ENCODE measurements at places on chromosomes 4 and X. TPM values are rescaled to one million over a fixed set of nuclear protein-coding genes. Genes with fewer than 3 reads are reported as not detected.

GPAT3 gene
- 17.2 TPM for total RNA-seq

DNA sequence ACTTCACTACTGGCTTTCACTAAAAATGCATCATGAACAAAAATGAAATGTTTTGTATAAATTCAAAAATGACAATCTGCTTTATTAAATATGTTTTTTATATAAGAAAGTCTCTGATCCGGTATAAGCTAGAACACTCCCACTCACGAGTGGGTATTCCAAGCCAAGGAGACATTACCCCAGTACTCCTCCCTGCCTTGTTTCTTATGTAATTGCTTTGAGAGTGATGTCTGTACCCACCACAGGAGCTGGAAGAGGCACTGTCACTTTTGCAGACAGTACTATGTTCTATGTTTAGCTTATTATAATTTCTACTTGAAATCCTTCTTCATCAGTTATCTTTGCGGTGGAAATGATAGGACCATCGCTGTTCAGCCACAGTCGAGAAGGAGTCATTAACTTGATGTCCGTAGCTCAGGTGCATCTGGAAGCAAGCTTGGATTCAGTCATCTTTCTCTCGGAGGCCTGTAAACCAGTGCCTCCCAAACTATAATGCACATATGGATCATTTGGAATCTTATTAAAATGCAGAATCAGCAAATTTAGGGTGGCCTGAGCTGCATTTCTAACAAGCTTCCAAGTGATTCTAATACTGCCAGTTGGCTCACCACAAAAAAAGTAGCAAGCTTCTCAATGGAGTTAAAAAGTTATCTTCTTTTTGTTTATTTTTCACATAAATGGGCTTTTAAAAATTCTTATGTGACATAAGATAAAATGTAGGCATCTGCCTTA lies 396.4 kb downstream of the GRIA2 start:
- no peak for DNase-seq

DNA sequence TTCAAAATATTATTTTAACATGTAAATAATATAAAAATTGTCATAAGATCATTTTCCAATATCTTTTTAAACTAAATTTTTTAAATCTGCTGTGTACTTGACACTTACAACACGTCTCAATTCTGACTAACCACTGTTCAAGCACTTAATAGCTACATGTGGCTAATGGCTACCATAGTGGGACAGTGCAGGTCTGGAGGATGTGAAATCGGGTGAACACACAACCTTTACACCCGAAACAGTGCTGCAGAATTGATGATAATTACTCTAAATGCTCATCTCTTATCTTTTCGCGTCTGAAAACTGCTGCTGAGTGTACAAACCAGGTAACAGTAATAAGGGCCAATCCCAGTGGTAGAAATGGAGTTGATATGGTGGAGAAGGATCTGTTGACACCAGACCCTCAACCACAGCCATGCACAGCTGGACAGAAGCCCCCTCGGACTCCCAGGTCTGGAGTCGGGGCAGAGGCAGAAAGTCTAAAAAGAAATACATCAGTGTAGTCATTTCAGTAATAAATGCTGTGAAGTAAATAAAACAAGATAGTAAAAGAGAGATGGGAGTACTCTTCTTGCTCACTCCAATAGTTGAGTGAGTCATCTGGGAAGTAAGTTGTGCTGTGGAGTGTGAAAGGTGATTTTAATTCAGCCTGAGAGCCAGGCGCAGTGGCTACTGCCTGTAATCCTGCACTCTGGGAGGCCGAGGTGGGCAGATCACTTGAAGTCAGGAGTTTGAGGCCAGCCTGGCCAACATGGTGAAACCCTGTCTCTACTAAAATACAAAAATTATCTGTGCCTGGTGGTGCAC lies 150.0 kb downstream of the CBR4 start:
- no peak for DNase-seq

PLAC8 gene
- 4.2 TPM for total RNA-seq

S100P gene
- total RNA-seq, result not detected

AMOT gene
- 14.1 TPM for total RNA-seq

- DNase-seq, result no peak
Observed at GRCh38 chr4:163613383-163613782, 118.9 kb downstream of the TMA16 start.

DNA sequence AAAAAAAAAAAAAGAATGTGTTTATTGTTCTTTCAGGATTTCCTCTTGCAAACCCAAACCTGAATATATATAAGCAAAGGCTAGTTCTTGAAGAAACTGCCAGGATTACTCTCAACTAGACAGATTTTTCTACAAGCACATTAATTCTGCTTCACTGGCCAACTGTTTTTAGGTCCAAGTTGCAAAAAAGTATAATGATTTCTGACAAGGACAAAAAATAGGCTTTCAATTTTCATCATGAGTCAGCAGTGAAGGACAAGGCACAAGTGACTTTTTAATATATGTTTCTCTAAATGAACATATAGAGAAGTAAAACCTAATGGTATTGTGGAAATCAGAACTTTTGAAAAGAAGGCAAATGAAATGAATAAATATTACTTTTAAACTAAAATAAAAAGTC lies 73.7 kb downstream of the ELOVL6 start:
- DNase-seq, result no peak

- no peak for DNase-seq
Observed at GRCh38 chr4:1074077-1074476, 39.3 kb downstream of the RNF212 start.

DNA sequence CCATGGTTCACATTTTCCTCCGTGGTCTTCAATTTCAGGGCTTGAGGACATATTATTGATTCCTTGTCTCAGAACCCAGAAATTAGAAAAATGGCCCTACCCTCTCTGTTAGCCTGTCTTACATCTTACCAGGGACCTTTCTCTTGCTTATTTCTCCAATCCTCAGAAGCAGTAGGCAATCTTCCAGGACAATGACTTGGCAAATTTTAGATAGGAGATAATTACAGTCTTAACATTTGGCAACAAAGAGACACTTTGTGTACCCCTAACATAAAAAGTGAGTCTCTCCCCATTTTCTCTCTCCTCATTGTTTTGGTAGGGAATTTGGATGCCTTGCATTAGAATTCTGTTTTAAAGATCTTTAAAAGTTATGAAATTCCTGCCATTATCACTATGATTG lies 778.1 kb upstream of the SLIT2 start:
- no peak for DNase-seq

ZFYVE28 gene
- total RNA-seq, result 13.0 TPM

DNA sequence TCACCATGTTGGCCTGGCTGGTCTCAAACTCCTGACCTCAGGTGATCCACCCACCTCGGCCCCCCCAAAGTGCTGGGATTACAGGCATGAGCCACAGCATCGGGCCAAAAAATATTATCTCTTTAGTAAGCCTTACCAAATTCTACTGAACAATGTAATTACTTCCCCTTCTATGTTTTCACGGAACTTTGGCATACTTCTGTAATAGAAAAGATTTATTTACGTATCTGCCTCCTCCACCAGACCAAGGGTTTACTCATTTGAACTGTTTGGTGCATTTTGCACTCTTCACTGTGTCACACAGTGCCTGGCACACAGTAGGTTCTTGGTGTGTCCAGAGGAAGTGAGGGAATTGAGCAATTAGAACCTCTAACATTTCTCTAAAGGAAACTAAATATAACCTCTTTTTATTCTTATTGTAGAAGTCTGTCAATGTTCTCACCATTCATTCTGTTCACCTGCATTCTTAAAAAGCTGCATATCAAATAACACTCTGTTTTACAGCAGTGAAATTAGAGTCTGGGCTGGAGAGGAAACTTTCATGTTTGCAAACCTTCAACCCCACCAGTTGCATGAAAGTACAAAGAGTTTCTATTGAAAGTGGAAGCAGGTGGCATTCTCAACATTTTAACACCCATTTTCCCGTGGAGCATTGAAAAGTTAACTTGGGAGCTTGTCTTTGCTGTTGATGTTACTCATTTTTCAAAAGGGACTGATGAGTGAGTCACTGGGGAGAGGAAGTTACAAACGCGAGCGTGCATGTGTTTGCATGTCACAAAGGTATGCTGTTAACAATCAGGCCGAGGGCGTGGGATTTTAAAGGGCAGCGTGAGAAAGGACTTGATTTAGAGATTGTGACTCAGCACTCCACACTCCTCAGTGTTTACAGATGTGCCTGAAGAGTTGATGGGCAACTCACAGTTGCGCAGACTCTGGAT lies 314.1 kb downstream of the STK32B start:
- no peak for DNase-seq

FAM156B gene
- total RNA-seq, result 15.1 TPM

GRCh38 chr4:85250852-85251251 lies 224.1 kb upstream of the ARHGAP24 start:
- DNase-seq, result no peak

DNA sequence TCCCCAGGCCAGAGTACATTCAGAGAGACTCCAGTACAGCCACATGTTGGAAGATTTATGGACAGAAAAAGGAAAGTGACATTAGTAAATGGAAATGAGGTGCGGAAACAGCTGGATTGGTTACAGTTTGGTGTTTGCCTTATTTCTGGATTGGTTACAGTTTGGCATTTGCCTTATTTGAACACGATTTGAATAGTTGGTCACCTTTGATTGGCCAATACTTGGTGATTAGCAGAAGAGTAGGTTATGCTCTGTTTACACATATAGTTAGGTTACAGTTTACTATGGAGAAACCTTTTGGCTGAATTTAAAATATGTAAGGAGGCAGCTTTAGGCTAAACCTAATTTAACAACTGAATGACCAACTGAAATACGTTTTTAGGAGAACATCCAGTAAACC lies 173.7 kb downstream of the AASDH start:
- DNase-seq, result no peak

DNA sequence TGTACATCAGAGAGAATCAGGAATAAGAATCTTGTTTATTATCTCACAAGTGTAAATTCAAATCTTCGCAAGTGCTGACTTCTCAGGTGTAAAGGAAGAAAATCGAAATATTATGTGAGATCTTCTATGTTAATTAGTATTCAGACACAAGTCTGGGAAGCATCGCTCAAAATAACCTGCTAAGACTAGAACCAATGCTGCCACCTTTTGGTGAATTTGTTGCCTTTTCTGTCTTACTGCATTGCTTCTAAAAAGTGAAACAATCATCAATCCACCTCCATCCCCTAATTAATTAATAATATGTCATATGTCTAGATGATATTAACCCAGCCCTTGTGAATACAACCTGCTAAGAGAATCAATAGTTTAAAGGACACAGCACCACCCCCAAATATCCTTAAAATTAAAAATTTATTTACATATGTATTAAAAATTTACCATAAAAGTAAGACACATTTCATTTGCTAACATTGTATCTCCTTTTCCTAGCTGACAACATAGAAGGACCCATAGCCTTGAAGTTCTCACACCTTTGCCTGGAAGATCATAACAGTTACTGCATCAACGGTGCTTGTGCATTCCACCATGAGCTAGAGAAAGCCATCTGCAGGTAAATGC lies 3.5 kb downstream of the EPGN start:
- no peak for DNase-seq

DNA sequence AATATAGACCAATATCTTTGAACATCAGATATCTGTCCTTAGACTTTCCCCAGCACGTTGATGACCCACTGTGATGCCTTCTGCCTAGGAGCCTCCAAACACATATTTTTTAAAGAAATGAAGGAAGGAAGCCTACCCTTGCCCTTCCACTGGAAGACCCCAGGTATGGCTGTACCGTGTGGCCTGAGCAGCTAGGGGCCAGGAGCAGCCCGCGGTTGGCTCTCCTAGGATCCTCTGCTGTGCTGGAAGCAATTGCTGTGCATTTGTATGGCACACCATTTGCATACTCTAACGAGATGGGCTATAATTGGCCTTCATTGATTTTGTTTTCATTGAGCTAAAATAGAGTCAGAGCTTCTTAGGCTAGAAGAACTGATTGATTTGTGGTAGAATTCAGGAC lies 128.8 kb downstream of the GPAT3 start:
- no peak for DNase-seq

SH3RF1 gene
- 8.2 TPM for total RNA-seq
